Activated CD8-positive, alpha-beta memory T cell treated with anti-CD3 and anti-CD28 coated beads, Interleukin-2, amount 50 U/mL, for 48 hours (primary cell): ENCODE measurements at places on chromosomes 12 and 14.
A peak's percentile ranks its signal among the peaks of the same experiment; 100 is the strongest.

GRCh38 chr14:103855734-103856095 is 8.3 kb upstream of the PPP1R13B start:
- no peak for DNase-seq

DNA sequence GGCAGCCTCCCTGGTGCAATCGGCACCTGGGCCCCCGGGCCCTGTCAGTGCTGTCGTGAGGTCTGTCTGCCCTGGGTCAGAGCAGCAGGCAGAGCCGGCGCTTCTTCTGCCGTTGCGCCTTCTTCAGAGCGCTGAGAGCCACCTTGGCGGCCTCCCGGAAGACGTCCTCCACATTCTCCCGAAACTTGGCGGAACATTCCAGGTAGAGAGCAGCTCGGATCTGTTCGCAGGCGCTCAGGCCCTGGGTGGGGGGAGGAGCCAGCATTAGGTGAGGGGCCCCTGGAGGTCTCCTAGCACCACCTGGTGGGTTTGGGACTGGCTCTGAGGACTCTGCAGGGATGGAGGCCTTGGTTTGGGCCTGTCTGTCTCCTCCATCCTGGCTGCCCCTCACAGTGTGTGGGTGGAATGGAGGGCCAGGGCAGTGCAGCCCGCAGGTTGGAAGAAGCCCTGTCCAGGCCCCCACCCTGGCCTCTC is 14.0 kb downstream of the RHOF start:
- DNase-seq, result no peak

- DNase-seq, result no peak
These were observed 42.9 kb downstream of the WDR89 start for GRCh38 chr14:63598807-63599206.

GRCh38 chr12:103964805-103965204 is 867 bp upstream of the TDG start:
- DNase-seq, result no peak

DNA sequence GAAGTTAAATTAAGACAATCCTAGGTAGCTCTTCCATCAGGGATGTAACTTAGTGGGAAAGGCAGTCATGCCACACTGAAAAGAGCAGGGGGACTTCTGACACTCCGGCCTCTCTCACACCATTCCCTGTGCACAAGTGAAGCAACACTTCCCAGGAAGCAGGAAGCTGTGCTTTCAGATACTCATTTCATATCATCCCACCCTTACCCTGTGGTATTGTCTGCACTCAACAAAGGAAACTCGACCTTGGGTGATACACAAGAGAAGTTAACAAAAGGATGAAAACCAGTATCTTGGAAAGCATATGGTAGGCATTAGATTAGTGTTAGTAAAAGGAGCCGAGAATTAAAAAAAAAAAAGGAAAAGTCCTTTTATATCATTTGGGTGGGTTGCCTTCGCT is 61.3 kb upstream of the MDM1 start:
- no peak for DNase-seq

DNA sequence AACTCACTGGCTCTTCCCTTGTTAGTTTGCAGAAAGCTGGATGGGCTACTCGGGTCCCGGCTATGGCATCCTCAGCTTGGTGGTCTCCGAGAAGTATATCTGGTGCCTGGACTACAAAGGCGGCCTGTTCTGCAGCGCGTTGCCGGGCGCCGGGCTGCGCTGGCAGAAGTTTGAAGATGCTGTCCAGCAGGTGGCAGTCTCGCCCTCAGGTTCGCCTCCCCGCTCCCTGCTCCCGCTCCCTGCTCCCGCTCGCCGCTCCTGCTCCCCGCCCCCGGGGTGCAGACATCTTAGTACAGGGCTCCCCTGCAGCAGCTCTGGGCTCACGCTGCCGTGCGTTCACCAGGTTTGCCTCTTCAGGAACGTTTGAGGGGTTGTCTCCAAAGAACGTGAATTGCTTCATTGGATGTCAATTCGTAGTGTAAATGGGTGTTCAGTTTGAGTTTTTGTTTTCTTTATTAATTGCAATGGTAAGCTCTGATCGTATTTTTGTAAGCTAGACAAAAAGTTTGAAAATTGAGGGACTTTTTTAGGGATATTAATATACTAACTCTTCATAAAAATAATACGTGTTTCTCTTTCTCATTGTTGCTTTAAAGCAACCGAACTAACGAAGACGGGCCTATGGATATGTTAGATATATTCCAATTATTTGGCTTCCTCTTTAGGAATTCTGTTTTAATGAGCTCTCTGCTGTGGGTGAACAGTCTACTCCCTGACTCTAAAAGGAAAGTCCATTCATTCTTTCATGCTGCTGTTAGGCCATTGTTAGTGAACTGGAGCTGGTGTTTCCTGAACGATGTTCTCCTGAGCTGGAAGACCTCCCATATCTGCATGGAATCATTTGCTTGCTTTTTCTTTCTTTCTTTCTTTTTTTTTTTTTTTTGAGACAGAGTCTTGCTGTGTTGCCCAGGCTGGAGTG is 71.3 kb downstream of the ANKRD9 start:
- DNase-seq, result peak; percentile 87

DNA sequence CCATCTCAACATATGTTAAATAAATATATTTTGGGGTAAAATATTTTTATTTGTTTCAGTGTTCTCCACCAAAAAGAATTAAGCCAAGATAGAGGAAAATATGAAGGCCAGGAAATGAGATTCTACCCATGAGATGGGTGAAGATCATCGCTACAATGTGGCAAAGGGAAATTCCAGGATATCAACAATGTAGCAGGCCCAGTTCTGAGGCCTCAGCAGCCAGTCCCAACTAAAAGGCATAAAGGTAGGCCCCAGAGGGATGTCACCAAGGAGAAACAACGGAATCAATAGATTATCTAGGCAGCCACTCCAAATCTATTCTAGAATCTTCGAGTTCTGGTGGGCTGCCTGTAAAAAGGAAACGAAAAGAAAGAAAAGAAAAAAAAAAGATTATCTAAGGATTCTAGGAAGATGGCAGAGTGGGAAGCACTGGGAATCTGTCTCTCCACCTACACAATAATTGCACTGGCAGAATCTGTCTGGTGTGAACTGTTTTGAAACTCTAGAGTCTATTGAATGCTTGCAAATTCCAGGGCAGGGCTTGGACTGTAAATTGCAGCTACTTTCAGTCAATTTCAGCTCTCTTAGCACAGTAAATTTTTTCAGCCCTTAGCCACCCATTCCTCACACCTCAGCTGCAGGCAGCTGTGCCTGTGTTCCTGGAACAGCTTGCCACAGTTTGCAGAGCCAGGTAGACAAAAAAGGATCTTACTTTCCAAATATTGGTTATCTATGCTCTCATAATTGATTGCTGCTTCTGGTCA is 33.1 kb upstream of the MMP19 start:
- no peak for DNase-seq
